ENCODE measurements at places on chromosomes 5 and 9. TPM values are rescaled to one million over a fixed set of nuclear protein-coding genes. Genes with fewer than 3 reads are reported as not detected.

DNA sequence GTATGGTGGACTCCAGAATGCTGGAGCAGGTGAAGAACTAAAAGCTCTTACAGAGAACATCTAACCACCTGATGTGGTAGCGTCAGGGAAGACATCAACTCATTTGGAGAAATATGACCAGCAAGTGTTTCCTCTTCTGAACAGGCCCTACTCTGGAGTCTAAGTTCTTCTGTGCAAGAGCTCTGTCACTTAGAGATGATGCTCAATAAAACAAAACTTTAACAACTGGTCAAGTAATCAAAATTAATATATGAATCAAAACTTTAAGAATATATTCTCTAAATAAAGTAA, 85.8 kb downstream of the CYFIP2 start:
- no peak overlapping the region for H3K4me3 ChIP-seq
- no peaks in the 10 kb centered on the region for H3K27me3 ChIP-seq
- no peak overlapping the region for H3K27ac ChIP-seq
- H3K36me3 ChIP-seq = peaks cover 90% of the 10 kb centered on the region

The BTNL8 gene
- not detected for total RNA-seq

- H3K27me3 ChIP-seq = peaks cover 6% of the 10 kb centered on the region
- peaks cover 8% of the 10 kb centered on the region for H3K4me1 ChIP-seq
- no peak for DNase-seq
Measured at GRCh38 chr9:35277628-35278359, 116.0 kb downstream of the UNC13B start.

- H3K27me3 ChIP-seq = no peaks in the 10 kb centered on the region
- no peak overlapping the region for H3K4me3 ChIP-seq
- H3K36me3 ChIP-seq = no peaks in the 10 kb centered on the region
- DNase-seq = no peak
- no peaks in the 10 kb centered on the region for H3K4me1 ChIP-seq
Measured at GRCh38 chr5:30937070-30937469, 256.4 kb upstream of the CDH6 start.

- H3K36me3 ChIP-seq = no peaks in the 10 kb centered on the region
- no peaks in the 10 kb centered on the region for H3K4me1 ChIP-seq
- no peak overlapping the region for H3K27ac ChIP-seq
- no peak for DNase-seq
Measured at GRCh38 chr9:32828861-32829260, 45.5 kb downstream of the TMEM215 start.

- H3K27ac ChIP-seq = no peak overlapping the region
- H3K27me3 ChIP-seq = no peaks in the 10 kb centered on the region
- no peak for DNase-seq
- H3K4me1 ChIP-seq = peaks cover 16% of the 10 kb centered on the region
- H3K4me3 ChIP-seq = no peak overlapping the region
- H3K36me3 ChIP-seq = peaks cover 5% of the 10 kb centered on the region
Measured at GRCh38 chr5:78280261-78280660, 14.2 kb downstream of the AP3B1 start.

The C9orf152 gene
- not detected for total RNA-seq

The TMEM250 gene
- 23.3 TPM for total RNA-seq

The DMRT3 gene
- not detected for total RNA-seq

GRCh38 chr5:76733049-76733417, 17.1 kb downstream of the F2R start:
- no peaks in the 10 kb centered on the region for H3K4me1 ChIP-seq
- H3K27me3 ChIP-seq = peaks cover 3% of the 10 kb centered on the region
- no peak overlapping the region for H3K27ac ChIP-seq
- H3K36me3 ChIP-seq = no peaks in the 10 kb centered on the region

DNA sequence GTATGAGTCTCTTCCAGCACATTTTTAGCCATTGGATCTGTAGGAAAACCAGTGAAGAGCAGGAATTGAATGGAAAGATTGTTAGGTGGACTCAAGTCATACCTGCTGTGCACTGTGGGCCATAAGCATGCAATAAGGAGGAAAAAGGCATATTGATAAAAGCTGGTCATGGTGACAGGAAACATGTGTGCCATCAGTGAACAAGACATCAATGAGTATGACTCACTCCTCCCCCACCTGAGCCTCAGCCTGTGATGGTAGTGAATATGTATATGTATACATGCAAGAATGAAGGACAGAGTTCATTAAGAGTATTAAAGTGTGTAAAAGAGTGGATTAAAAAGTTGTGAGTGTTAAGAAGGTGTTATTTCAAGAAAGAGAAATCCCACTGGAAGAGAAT, 164.5 kb downstream of the TMEM38B start:
- H3K27me3 ChIP-seq = no peaks in the 10 kb centered on the region
- H3K27ac ChIP-seq = no peak overlapping the region
- H3K4me1 ChIP-seq = peaks cover 24% of the 10 kb centered on the region
- H3K4me3 ChIP-seq = peak overlapping the region; percentile 6
- DNase-seq = no peak
- H3K36me3 ChIP-seq = no peaks in the 10 kb centered on the region

- no peak overlapping the region for H3K4me3 ChIP-seq
- H3K4me1 ChIP-seq = no peaks in the 10 kb centered on the region
- no peak overlapping the region for H3K27ac ChIP-seq
- DNase-seq = no peak
Measured at GRCh38 chr9:86846656-86847055, 100.7 kb downstream of the GAS1 start.

GRCh38 chr9:134058716-134059115, 9.1 kb downstream of the BRD3 start:
- no peak for DNase-seq
- no peak overlapping the region for H3K4me3 ChIP-seq
- H3K27ac ChIP-seq = no peak overlapping the region

The SYNPO gene
- total RNA-seq = 49.3 TPM

The ANKRD31 gene
- 0.13 TPM for total RNA-seq

- no peak overlapping the region for H3K4me3 ChIP-seq
- H3K4me1 ChIP-seq = no peaks in the 10 kb centered on the region
- no peak overlapping the region for H3K27ac ChIP-seq
- no peaks in the 10 kb centered on the region for H3K36me3 ChIP-seq
- no peaks in the 10 kb centered on the region for H3K27me3 ChIP-seq
Measured at GRCh38 chr5:126430631-126431030, 7.4 kb downstream of the GRAMD2B start.

GRCh38 chr5:11511878-11512277, 392.4 kb downstream of the CTNND2 start:
- DNase-seq = no peak
- H3K27me3 ChIP-seq = no peaks in the 10 kb centered on the region
- H3K27ac ChIP-seq = no peak overlapping the region
- no peaks in the 10 kb centered on the region for H3K36me3 ChIP-seq
- H3K4me1 ChIP-seq = no peaks in the 10 kb centered on the region
- no peak overlapping the region for H3K4me3 ChIP-seq

The MLLT3 gene
- 1.4 TPM for total RNA-seq

- H3K27ac ChIP-seq = no peak overlapping the region
- H3K4me1 ChIP-seq = peaks cover 65% of the 10 kb centered on the region
- DNase-seq = no peak
- peaks cover 3% of the 10 kb centered on the region for H3K36me3 ChIP-seq
- no peaks in the 10 kb centered on the region for H3K27me3 ChIP-seq
- no peak overlapping the region for H3K4me3 ChIP-seq
Measured at GRCh38 chr5:127001621-127002296, 28.6 kb downstream of the MARCHF3 start.

The NEUROG1 gene
- total RNA-seq = not detected

DNA sequence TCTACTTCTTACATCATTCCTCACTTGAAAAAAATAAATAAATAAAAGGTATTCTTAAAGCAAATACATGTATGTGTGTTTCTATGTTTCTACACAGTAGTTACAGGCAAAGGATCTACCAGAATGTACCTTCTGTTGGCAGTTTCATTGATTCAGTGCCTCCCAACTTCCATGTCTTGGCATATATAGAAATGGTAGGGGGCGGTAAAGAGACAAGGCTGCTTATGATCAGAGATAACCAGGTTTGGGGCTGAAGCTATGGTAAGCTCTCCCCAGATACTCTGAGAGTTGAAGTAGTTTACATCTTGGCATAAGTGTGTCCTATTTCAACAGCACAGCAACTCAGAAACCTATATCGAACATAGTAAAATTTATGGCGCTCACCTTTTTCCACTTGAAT, 1075.4 kb upstream of the C9orf72 start:
- H3K4me1 ChIP-seq = no peaks in the 10 kb centered on the region
- no peak for DNase-seq
- no peak overlapping the region for H3K27ac ChIP-seq
- no peak overlapping the region for H3K4me3 ChIP-seq
- H3K36me3 ChIP-seq = no peaks in the 10 kb centered on the region

The GPR150 gene
- 0.60 TPM for total RNA-seq

The SPATA31E1 gene
- total RNA-seq = not detected

- no peaks in the 10 kb centered on the region for H3K36me3 ChIP-seq
- DNase-seq = no peak
- no peaks in the 10 kb centered on the region for H3K27me3 ChIP-seq
- no peak overlapping the region for H3K27ac ChIP-seq
- no peaks in the 10 kb centered on the region for H3K4me1 ChIP-seq
- no peak overlapping the region for H3K4me3 ChIP-seq
Measured at GRCh38 chr9:25003686-25004085, 458.0 kb upstream of the IZUMO3 start.

The UNC5A gene
- not detected for total RNA-seq

- no peak for DNase-seq
- no peak overlapping the region for H3K27ac ChIP-seq
- no peaks in the 10 kb centered on the region for H3K4me1 ChIP-seq
- no peak overlapping the region for H3K4me3 ChIP-seq
Measured at GRCh38 chr5:160960592-160960991, 108.6 kb upstream of the ATP10B start.

- DNase-seq = no peak
- H3K36me3 ChIP-seq = peaks cover 68% of the 10 kb centered on the region
- no peak overlapping the region for H3K27ac ChIP-seq
- H3K4me1 ChIP-seq = peaks cover 13% of the 10 kb centered on the region
Measured at GRCh38 chr5:154440540-154440939, 5.3 kb upstream of the SAP30L start.

GRCh38 chr9:2479056-2479565, 142.5 kb upstream of the VLDLR start:
- H3K27ac ChIP-seq = no peak overlapping the region
- no peaks in the 10 kb centered on the region for H3K4me1 ChIP-seq
- H3K36me3 ChIP-seq = no peaks in the 10 kb centered on the region
- H3K27me3 ChIP-seq = no peaks in the 10 kb centered on the region
- no peak overlapping the region for H3K4me3 ChIP-seq

The ATOSB gene
- total RNA-seq = 7.2 TPM

- no peak for DNase-seq
- H3K4me3 ChIP-seq = no peak overlapping the region
- no peaks in the 10 kb centered on the region for H3K4me1 ChIP-seq
- no peaks in the 10 kb centered on the region for H3K27me3 ChIP-seq
- no peaks in the 10 kb centered on the region for H3K36me3 ChIP-seq
- no peak overlapping the region for H3K27ac ChIP-seq
Measured at GRCh38 chr9:26181836-26182235, 503.6 kb upstream of the TUSC1 start.

DNA sequence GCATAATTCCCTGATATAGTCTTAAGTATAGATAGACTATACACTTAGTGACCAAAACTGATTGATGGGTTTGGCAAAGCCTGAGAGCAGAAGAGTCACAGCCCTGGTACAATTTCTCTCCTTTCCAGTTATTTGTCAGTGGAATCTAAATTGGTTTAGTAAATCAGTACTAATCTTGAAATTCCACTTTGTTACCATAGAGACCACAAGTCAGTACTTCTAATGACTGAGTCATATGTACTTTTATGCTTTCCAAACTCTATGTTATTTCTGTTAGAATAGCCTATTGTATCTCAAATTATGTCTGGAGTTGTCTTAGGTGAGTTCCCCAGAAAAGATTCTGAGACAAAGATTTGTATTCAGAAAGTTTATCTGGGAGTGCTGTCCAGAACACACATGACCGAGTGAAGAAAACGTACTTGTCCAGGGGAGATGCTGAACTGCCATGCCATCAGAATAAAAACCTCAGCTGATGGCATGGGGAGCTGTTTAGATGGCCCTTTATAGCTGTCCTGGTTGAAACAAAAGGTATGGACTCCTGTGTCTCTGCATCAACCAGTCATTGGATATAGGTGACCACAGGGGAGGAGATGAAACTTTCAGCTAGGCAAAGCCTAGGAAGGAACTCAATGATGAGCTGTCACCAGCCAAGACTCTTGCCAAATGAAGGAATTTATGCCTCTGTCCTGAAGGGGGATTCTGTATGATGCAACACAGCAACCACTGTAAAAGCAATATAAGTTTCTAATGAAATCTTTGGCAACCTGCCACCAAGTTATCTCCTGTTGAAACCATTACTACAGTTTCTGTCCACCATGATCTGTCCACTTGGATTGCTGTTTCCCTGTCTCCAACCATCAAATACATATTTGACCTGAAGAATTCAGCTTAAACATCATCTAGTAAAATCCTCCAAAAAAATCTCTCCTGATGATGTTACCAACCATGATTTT, 18.0 kb upstream of the SMC2 start:
- H3K4me1 ChIP-seq = no peaks in the 10 kb centered on the region
- no peak overlapping the region for H3K4me3 ChIP-seq
- no peaks in the 10 kb centered on the region for H3K36me3 ChIP-seq
- no peak overlapping the region for H3K27ac ChIP-seq
- H3K27me3 ChIP-seq = peaks cover 26% of the 10 kb centered on the region
- no peak for DNase-seq

The ZER1 gene
- total RNA-seq = 24.0 TPM

DNA sequence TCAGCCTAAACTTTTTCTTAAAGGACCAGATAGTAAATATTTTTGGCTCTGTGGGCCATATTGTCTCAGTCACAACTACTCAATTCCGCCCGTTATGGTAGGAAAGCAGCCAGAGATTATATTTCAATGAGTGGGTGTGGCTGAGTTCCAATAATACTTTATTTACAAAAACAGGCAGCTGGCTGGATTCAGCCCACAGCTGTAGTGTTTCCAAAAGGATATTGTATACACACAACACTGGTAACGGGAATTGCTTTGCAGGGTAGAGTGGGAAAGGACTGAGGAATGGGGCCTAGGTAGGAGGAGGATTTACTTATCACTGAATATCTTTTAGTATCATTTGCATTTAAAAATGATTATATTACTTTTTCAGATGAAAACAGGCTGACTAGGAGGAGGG, 21.0 kb downstream of the GCNT4 start:
- H3K27ac ChIP-seq = no peak overlapping the region

The CER1 gene
- not detected for total RNA-seq

- H3K27me3 ChIP-seq = peaks cover 45% of the 10 kb centered on the region
- H3K27ac ChIP-seq = no peak overlapping the region
Measured at GRCh38 chr5:141742144-141742543, 60.1 kb upstream of the ARAP3 start.

The HMMR gene
- total RNA-seq = 2.8 TPM

GRCh38 chr5:97657239-97657638, 474.2 kb upstream of the RIOK2 start:
- no peak overlapping the region for H3K27ac ChIP-seq
- no peaks in the 10 kb centered on the region for H3K4me1 ChIP-seq
- no peak overlapping the region for H3K4me3 ChIP-seq
- no peak for DNase-seq
- H3K36me3 ChIP-seq = no peaks in the 10 kb centered on the region
- H3K27me3 ChIP-seq = no peaks in the 10 kb centered on the region

- H3K36me3 ChIP-seq = no peaks in the 10 kb centered on the region
- no peaks in the 10 kb centered on the region for H3K4me1 ChIP-seq
- H3K27ac ChIP-seq = no peak overlapping the region
- H3K4me3 ChIP-seq = no peak overlapping the region
- peaks cover 33% of the 10 kb centered on the region for H3K27me3 ChIP-seq
Measured at GRCh38 chr5:154514331-154514730, 36.3 kb upstream of the HAND1 start.
